ENCODE measurements at places on chromosomes 2 and 18.
A peak's percentile ranks its signal among the peaks of the same experiment; 100 is the strongest.

DNA sequence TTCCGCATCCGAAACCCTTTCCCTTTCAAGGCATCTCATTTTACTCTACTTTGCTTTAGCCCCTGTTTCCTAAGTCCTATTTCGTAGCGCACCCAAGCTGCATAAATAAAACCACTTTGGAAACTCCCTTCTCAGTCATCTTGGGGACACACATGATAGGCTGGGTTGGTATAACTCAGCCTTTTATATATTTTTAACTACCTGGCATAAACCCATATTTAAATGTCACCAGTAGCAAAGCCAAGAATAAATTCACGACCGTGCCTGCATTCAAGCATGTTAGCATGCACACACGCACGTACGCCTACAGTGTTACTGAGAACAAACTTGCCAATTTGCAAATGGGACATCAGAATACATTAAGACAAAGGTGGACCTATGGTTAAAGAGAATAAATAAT lies 564.7 kb upstream of the PIK3C3 start:
- no peak for DNase-seq

- no peak for DNase-seq
Observed at GRCh38 chr18:49612515-49613033, 50.7 kb downstream of the LIPG start.

DNA sequence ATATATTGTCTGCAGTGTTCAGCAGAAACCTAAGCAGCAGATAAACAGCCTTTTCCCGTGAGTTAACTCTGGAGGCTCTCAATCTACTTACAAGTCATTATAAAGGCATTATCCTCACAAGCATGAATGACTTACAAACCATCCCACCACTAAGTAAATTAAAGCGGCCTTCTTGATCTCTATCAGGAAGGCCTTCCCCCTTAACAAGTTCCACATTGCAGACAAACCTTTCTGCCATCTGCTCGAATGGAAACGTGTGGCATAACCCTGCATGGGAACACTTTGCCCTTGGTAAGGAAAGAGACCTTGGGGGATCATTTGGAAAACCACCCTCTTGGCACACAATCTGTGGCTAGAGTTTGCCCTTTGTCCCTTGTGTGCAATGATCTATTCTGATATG lies 199.5 kb downstream of the OSR1 start:
- no peak for DNase-seq

DNA sequence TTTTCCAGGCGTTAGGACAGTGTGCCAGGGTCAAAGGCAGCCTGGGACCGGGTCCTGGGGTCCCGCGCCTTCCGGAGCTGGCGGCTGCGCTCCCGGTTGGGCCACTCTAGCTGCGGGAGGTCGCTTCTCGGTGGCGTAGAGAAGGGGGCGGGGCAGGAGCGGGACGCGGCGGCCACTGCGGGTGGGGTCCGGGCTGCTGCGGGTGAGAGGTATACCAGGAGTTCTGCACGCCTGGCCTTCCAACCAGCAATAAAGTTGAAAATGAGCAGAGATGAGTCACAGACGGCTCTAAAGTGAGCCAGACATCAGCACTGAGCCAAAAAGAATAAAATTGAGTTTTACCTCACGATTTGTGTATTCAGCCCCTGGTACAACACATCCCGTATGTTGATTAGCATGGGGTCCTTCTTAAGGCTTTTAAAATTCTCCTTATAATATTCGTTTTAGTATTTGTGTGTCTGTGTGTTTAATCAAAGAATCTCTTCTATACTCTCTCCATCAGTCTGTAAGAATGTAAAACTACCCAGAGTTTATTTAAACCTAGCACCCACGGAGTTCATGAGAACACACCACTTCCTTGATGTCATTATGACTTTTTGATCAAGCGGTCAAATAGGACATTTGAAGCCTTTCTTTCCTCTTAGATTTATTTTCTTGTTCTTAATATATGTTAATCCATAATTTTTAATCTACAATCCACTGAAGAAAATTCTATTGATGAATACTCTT lies at the start of gene C1GALT1C1L:
TSS of gene C1GALT1C1L (minus strand) at position 108 of the 729 bp plus-strand sequence. CDS start at position 1, 107 bp downstream.
- DNase-seq: peak; percentile 2

- no peak for DNase-seq
Observed at GRCh38 chr2:45483997-45484396, 127.1 kb downstream of the SRBD1 start.

DNA sequence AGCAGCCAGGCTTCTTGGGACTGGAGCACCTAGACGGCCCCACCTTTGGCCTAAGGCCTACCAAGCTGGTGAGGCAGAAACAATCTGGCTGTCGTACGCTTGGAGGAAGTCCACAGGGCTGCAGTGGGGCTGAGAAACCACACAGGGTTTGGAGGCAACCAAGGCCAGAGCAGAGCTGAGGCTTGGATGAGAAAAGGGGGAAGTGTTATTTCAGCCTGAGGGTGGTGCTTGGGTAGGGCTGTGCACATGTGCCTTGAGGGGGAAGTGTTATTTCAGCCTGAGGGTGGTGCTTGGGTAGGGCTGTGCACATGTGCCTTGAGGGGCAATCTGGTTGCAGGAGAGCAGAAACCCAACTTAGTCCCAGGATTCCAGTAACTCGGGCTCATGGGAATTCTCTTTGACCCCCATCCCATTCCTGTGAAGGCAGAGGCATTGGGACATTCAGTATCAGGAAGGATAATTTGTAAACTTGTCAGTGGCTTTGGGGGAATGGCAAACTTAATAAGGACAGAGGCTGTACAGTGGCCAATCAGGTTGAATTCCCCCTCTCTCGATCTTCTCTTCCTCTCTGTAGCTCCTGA lies 971 bp upstream of the FBXO41 start:
- DNase-seq: no peak

GRCh38 chr2:27184115-27184514 lies 27.7 kb upstream of the ATRAID start:
- DNase-seq: no peak

- DNase-seq: no peak
Observed at GRCh38 chr2:135451966-135452365, 79.1 kb downstream of the ZRANB3 start.

DNA sequence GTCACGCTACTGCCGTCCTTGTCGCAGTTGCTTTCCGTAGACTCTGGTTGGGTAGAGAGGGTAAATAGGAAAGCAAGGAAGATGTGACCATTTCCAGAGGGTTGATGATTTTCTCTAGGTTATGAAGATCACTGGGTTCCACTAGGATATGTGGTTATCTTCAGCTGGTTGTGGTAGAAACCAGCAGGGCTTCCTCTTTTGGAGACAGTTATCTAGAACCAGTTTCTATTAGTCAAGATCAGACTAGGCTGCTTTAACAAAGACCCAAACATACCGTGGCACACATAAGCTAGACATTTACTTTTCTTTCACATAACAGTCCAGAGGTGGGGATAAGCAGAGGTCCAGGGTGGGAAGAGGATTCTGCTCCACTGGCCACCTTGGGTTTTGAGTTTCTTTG lies 59.6 kb downstream of the FASTKD2 start:
- DNase-seq: no peak

DNA sequence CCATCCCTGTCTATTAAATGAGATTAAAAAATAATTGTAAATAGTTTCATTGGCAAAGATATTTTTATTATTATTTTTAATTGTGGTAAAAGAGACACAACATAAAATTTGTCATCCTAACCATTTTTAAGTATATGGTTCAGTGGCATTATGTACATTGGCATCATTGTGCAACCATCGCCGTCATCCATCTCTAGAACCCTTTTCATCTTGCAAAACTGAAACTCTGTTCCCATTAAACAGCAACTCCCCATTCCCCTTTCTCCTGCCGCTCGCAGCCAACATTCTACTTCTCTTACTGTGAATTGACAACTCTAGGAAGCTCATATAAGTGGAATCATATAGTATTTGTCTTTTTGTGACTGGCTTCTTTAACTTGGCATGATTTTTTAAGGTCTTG lies 25.3 kb downstream of the LAMA3 start:
- DNase-seq: no peak

DNA sequence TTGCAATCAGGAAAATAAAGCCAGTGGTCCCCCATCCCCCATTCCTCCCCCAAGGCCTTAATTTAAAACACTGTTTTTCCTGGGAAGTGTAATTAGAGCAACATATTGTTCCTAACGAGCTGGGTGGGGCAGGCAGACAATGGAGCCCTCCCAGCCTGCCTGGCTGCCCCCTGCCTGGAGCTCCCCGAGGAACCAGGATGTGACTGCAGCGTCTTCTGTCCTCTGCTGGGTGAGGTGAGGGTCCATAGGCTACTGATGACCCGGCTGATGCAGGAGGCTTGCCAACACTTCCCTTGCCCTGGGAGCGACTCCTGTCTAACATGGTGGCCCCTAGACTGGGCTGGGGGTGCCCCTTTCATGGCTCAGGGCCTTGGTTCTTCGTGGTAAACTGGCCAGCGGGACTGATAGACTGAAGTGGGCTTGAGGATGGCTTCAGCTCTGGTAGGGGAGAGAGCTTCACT lies 152.4 kb downstream of the DYSF start:
- no peak for DNase-seq

DNA sequence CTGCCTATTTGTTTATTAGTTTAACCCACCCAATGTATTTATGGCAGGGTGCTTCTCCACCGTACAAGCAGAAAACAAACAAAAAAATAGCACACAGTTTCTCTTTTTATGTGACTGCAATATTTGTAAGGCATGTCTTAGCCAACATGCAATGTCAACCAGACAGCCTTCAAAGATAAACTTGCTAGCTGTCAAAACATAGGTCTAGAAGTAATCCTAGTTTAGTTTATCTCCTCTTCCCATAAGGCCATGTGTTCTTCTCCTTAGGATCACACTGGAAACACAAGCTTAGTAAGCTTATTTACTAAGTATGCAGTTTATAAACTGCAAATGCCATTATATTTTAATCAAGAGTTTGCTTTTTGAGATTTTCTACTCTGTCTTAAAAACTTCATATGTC lies 75.6 kb downstream of the LDAH start:
- DNase-seq: no peak

GRCh38 chr2:160006475-160006874 lies 55.9 kb downstream of the PLA2R1 start:
- DNase-seq: no peak

DNA sequence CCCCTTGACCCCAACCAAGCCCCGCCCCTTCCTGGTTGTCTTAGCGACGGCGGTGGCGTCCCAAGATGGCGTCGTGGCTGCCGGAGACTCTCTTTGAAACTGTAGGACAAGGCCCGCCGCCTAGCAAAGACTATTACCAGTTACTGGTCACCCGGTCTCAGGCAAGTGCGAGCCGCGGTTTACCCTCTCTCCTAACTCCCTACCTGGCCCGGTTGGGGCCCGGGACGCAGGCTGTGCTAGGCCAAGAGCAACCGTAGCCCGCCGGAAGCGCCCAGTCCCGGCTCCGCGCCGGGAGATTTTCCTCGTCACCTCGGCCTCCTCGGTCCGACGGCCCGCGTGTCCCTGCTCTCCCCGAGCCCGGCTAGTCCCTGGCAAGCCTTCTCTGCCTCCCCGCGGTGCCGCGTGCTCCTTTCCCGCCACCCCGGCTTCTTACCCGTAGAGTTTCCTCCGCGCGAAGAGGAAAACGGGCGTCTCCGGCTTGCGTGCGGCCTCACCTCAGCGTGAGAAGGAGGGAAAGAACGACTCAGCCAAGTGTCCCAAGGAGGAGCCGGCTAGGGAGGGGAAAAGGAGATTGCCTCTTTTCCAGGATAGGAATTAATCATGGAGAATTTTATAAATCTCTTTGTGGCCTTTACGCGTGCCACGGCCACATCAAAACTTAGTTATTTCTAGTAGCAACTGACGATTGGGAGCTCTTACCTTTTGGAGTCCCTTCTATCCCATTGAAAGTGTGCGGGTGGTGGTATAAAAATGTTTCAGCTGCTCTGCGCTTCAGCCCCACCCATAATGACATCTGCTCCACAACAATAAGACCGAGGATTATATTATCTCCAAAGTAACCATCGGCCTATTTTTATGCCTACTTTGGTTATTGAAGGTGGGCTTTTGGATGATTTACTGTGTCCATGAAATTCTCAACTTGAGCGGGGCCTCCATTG lies at the start of gene FBXO36:
TSS of gene FBXO36 (plus strand) at position 55 of the 938 bp plus-strand sequence. CDS start at position 66, 11 bp downstream.
- peak; percentile 74 for DNase-seq

DNA sequence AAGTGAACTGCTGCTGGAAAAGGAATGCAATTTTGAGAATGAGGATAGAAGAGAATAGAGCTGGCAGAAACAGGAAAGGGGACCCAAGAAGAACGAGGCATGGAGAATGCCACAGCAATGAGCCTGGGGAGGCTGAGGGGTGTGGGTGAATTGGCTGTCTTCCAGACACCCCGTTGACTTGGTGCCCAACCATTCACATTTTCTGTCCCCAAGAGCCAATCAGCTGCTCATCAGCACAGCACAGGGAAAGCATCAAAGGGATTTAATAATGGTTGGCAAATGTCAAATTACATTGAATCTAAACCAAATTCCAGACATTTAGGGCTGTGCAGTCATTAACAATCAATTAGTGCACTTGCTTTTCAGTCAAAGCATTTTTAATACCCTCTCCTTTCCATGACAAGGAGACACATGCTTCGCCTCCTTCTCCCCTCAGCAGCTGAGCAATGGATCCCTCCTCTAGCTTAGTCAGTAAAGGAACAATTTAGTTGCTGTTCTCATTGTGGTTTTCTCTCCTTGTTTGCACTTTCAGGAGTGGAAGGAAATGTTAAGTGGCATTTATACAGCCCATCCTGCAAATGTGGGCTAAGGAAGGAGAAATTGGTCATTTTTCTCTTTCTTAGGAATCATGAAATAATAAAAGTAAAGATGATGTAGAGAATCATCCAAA lies 98.8 kb downstream of the KLF7 start:
- DNase-seq: no peak

- no peak for DNase-seq
Observed at GRCh38 chr2:169452080-169452479, 27.2 kb upstream of the BBS5 start.

DNA sequence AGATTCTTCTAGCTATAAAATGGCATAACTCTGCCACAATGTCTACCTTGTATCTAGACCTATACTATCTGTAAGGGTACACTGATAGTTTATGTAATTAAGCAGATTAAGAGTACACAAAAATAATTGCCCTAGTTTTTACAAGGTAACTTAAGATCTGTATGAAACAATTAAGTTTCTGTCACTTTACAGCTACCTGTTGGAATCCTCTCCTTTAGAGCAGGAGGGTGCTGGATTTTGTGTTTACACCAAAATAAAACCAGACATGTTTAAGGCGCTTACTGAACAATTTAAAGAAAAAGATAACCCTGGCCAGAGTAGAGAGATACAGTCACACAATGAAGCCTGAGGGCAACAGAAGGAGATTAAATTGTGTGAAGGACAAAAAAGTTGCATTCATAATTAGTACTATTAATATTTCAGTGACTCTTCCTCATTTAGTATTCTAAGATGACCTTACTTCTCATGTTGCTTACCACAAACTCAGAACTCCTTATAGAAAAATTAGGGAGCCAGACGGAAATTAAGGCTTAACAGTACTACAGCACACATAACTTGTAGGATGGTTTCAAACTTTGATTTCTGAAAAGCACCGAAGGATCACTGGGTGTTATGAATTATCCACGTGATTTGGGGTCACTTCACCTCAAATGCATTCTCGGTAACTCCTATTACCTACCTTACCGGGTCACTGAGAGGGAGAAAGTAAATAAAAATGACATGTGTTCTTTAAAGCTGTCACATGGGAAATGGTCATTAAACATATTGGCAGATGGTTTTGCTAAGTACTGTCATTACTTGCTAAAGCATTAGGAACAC lies 1.0 kb downstream of the DARS1 start:
- DNase-seq: no peak
